ENCODE measurements at places on chromosomes 3 and 15.

DNA sequence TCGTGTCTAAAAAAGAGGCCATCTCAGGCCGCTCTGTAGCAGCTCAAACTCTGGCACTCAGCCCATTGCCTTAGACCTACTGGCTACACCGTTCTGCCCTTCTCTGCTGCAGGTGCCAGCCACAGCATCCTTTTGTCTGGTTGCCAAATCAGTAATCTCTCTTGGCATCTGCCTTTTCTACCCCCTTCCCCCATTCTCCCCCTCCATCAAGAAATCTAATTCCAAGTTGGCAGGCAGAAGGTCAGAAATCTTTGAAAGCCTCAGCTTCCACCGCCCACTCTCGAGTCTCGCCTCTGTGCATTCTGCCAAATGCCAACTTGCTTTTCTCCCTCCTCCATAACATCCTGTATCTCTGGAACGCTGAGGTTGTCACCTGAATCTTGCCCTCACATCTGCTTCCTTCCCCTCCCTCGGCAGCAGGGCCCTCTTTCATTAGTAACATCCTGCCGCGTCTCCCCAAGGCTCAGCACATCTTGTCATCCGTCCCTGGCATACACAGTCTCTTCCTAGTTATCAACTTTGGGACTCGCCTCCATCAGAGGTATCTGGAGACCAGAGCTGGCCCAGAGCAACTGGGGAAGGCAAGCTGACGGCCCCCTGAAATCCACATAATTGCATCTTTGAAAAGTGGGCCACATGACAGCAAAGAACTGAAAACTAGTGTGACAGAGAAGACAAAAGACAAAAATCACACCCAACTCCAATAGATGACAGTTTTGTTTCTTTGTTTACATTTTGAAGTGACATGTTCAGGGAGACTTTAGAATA lies 312.0 kb upstream of the CCDC54 start:
- DNase-seq = no peak

DNA sequence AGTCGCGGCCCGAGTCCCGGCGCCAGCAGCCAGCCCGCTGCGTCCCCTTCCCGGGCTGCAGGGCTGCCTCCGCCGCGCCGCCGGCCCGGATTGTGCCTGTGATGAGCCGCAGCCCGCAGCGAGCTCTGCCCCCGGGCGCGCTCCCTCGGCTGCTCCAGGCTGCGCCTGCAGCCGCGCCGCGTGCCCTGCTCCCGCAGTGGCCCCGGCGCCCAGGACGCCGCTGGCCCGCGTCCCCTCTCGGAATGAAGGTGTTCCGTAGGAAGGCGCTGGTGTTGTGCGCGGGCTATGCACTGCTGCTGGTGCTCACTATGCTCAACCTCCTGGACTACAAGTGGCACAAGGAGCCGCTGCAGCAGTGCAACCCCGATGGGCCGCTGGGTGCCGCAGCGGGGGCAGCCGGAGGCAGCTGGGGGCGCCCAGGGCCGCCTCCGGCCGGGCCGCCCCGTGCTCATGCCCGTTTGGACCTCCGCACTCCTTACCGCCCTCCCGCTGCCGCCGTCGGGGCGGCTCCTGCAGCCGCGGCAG lies 1.2 kb downstream of the CHST2 start:
- no peak for DNase-seq

- DNase-seq = no peak
Measured at GRCh38 chr3:65578861-65579260, 459.9 kb downstream of the MAGI1 start.

DNA sequence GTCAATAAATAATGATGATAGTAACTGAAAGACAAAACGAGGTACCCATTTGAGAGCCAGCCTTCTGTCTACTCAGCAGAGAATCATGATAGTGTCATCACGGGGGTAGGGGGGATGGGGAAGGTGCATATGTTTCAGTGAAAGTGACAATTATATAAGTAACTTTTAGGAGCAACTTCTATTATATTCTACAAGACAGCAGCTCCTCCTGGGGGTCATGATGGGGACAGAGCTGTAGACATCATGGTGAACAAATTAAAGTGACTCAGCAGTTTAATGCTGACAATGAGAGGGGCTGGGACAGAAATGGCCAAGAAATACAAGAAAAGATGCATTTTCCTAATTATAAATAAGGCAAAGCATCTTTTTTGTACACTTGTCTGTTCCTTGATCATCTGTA lies 11.8 kb downstream of the CAPN3 start:
- no peak for DNase-seq

DNA sequence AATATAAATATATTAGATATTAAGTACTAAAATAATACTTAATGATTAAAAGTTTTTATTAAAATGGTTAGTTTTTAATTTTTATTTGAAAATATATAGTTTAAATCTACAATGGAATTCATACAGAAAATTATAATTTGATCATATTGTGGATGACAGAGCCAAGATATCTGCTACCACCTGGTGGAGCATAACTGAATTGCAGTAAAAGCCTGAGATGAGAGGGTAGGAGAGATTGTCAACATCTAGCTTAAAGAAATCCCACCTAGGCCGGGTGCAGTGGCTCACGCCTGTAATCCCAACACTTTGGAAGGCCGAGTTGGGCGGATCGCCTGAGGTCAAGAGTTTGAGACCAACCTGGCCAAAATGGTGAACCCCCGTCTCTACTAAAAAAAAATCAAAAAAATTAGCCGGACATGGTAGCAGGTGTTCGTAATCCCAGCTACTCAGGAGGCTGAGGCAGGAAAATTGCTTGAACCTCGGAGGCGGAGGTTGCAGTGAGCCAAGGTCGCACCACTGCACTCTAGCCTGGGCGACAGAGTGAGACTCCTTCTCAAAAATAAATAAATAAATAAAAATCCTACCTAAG lies 25.1 kb upstream of the CSTA start:
- peak; percentile 13 for DNase-seq

GRCh38 chr15:77784361-77785292 lies 151.9 kb upstream of the LINGO1 start:
- DNase-seq = no peak

DNA sequence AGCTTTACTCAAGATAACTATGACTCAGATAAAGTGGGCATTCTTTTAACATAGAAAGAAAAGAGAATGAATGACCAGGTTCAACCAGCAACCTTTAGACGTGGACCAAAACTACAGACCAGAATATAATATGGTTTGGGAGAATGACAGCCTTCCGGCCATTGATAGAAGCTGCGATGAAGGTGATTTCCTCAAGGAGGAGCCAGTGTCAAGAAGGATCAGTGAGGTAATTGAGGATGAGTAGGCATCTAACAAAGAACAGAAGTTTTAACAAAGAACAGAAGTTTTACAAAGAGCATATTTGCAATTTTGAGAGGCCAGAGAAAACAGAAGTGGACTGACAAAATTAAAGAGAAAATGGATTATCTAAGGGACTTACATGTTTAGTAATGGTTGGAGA lies 289.0 kb upstream of the AGTR1 start:
- no peak for DNase-seq

GRCh38 chr15:93048759-93049161 lies 40.3 kb downstream of the RGMA start:
- DNase-seq = no peak

- DNase-seq = no peak
Measured at GRCh38 chr3:160450846-160451245, 1.3 kb upstream of the TRIM59 start.

- DNase-seq = no peak
Measured at GRCh38 chr3:148372206-148372875, 325.4 kb upstream of the AGTR1 start.

- DNase-seq = peak; percentile 57
Measured at GRCh38 chr3:58008141-58009025, at the start of gene FLNB. FLNB (plus strand) TSS chr3:58008422; CDS start chr3:58008565, 143 bp downstream.

GRCh38 chr15:81023483-81024264 lies 23.0 kb downstream of the TLNRD1 start:
- no peak for DNase-seq

GRCh38 chr3:131242201-131242600 lies 139.4 kb upstream of the NUDT16 start:
- no peak for DNase-seq

DNA sequence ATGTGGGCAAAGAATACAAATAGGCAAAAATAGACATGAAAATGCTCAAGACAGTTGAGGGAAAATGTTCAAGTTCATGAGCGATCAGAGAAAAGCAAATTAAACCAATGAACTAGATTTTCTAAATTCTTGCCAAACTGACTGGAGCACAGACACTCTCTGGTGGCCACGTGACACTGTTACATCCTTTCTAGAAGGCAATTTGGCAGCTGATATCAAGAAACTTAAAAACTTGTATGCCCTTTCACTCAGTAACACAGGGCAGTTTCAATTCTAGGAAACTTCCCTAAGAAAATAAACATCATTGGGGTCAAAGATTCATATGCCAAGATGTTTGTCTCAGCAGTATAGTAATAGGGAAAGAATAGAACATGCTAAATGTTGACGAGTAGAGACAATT lies 52.2 kb downstream of the ABHD5 start:
- DNase-seq = no peak

DNA sequence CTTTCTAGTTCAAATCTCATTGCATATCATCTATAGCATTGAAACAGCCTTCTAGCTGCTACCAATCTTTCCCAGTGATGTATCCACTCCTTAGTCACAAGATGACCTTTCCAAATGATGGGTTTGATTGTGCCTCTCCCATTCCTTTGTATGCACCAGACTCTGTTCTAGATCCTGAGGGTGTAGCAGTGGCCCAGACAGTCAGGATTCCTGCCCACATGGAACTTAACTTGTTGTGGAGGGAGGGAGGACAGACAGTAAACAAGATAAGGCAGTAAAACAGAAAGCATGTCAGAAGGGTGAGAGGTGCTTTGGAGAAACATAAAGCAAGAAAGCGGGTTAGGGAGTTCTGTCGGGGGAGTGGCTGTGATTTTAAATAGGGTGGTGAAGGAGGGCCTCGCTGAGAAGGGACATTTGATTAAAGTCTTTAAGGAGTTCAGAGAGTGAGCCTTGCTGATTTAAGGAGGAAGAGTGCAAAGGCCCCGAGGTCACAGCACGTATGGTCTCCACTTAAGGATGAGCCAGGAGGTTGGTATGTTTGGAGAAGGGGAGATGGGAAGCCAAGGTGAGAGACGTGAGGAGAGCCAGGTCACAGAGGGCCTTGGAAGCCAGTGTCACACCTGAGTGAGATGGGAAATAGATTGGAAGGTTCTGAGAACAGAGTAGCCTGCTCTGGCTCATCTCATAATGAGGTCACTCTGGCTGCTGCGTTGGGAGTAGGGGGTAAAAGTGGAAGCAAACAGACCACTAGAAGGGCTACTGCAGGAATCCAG lies 38.3 kb downstream of the FAM43A start:
- DNase-seq = no peak

- DNase-seq = no peak
Measured at GRCh38 chr3:63364910-63365309, 86.8 kb downstream of the SYNPR start.

- DNase-seq = no peak
Measured at GRCh38 chr3:81650187-81650586, 111.3 kb downstream of the GBE1 start.

DNA sequence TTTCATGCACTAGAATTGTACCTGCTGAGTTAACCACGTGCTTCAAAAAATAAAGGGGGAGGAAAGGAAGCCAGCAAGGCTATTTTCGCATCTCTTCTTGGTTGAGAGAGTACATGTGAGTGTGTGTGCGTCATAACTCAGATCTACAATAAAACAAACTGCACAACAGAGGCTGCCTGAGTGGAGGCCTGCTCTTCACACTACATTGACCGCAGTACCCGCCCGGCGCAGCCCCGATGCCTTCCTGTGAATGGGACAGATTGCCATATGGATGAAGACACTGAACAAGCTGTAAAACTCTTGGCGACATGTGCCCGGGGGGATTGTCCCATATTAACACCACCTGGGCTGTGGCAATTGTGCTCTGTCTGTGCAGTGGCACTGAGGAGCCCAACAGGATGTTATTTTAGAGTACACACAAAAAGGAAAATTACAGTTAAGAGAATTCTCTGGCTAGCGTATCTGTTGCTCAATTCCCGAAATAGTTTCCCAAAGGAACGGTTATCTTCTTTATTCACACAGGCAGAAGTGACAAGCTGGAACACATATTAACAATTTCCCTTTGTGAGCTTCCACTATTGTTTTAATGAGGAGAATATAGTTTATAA lies 551.5 kb downstream of the FOXP1 start:
- DNase-seq = no peak

GRCh38 chr3:126256251-126256650 lies 75.9 kb upstream of the ALDH1L1 start:
- no peak for DNase-seq

DNA sequence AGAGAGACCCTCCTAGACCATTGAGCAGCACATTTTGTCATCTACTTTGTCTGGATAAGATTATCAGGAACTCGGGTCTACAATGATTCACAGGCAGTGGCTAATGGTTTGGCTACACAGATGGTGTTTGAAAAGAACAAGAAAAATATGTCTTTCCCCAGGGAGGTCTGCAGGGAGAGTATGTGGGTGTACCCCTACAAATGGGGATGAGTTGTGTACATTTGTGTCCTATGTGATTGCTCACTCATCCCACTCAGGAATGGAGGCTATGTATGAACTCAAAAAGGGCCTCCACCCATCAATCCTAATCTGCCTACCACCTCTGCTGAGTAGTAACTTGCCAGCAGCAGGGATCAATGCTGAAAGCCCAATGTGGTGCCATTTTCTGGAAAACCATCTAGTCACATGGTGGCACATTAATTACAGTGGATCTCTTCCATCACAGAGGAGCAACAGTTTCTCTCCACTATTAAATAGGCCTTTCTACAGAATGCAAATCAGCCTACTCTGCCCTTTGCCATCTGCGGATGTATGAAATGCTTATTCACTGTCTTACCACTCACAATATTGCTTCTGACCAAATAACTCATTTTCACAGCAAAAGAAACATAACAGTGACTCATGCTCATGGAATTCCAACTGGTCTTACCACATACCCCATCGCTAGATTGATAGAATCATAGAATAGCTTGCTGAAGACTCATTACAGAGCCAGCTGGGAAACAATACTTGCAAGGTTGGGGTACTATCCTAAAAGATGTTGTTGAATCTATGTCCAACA lies 48.3 kb upstream of the TRIM42 start:
- no peak for DNase-seq

GRCh38 chr3:108301695-108302404 lies 5.5 kb downstream of the HHLA2 start:
- no peak for DNase-seq

DNA sequence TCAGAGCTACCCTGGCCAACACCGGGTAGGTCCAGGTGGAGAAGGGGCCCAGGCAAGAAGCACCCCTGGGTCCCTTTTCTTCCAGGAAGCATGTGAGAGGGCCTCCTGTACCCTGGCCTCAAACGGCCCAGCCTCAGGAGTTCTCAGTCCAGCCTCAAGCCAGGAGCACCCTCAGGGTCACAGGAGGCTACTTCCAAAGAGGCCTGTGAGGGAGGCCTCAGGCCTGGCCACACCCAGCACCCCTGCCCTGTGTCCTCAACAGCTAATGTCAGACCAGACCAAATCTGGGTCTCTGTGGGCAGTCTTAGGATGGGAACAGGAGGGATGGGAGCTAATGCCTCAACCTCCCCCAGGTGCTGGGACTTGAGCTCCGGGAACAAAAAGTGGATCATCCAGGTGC lies 23.5 kb downstream of the PTH1R start:
- no peak for DNase-seq

GRCh38 chr3:40713306-40713705 lies 188.5 kb downstream of the ZNF621 start:
- DNase-seq = no peak

- no peak for DNase-seq
Measured at GRCh38 chr3:47485812-47486211, 10.1 kb upstream of the SCAP start.

- no peak for DNase-seq
Measured at GRCh38 chr15:56934269-56934668, 15.8 kb downstream of the TCF12 start.
